ENCODE measurements at places on chromosomes 6 and 20. TPM values are rescaled to one million over a fixed set of nuclear protein-coding genes. Genes with fewer than 3 reads are reported as not detected.

GUCA1A gene
- not detected for total RNA-seq

PCNA gene
- total RNA-seq: 187 TPM

F13A1 gene
- not detected for total RNA-seq

ABHD16B gene
- total RNA-seq: not detected

FOXS1 gene
- total RNA-seq: not detected

FRK gene
- under 0.01 TPM for total RNA-seq

SCUBE3 gene
- total RNA-seq: 0.30 TPM

ZMYND8 gene
- total RNA-seq: 25.3 TPM

IRF4 gene
- not detected for total RNA-seq

KHDC1L gene
- total RNA-seq: not detected

PLAGL1 gene
- 4.2 TPM for total RNA-seq

ECHDC1 gene
- 45.1 TPM for total RNA-seq

MYL9 gene
- 1.7 TPM for total RNA-seq

PSMB1 gene
- total RNA-seq: 431 TPM

SEC23B gene
- 41.9 TPM for total RNA-seq

PTCHD4 gene
- total RNA-seq: 2.9 TPM

MAFB gene
- 0.65 TPM for total RNA-seq

NOTCH4 gene
- total RNA-seq: 52.3 TPM

CTSZ gene
- total RNA-seq: 227 TPM

OPRL1 gene
- 0.61 TPM for total RNA-seq

FUCA2 gene
- total RNA-seq: 36.4 TPM

CFAP61 gene
- total RNA-seq: not detected

CLPSL2 gene
- total RNA-seq: not detected

PHACTR3 gene
- not detected for total RNA-seq

SLC35D3 gene
- total RNA-seq: under 0.01 TPM

FAM83C gene
- total RNA-seq: not detected

CST2 gene
- total RNA-seq: not detected

ANKEF1 gene
- 1.2 TPM for total RNA-seq

CASS4 gene
- not detected for total RNA-seq

EYA4 gene
- 0.61 TPM for total RNA-seq

C6orf47 gene
- 18.8 TPM for total RNA-seq

CTCFL gene
- not detected for total RNA-seq

MCUR1 gene
- 6.5 TPM for total RNA-seq

C6orf58 gene
- total RNA-seq: not detected

CRISP2 gene
- total RNA-seq: not detected

GATA5 gene
- not detected for total RNA-seq

B3GALT4 gene
- 3.3 TPM for total RNA-seq

IPCEF1 gene
- total RNA-seq: not detected

LAMA5 gene
- 68.2 TPM for total RNA-seq
